ENCODE measurements at places on chromosomes 13 and 19.
A peak's percentile ranks its signal among the peaks of the same experiment; 100 is the strongest.

GRCh38 chr13:51286135-51287002 lies 53.1 kb upstream of the SERPINE3 start:
- DNase-seq = peak; percentile 60

- DNase-seq = no peak
Observed at GRCh38 chr13:108961542-108962125, 332.2 kb downstream of the MYO16 start.

DNA sequence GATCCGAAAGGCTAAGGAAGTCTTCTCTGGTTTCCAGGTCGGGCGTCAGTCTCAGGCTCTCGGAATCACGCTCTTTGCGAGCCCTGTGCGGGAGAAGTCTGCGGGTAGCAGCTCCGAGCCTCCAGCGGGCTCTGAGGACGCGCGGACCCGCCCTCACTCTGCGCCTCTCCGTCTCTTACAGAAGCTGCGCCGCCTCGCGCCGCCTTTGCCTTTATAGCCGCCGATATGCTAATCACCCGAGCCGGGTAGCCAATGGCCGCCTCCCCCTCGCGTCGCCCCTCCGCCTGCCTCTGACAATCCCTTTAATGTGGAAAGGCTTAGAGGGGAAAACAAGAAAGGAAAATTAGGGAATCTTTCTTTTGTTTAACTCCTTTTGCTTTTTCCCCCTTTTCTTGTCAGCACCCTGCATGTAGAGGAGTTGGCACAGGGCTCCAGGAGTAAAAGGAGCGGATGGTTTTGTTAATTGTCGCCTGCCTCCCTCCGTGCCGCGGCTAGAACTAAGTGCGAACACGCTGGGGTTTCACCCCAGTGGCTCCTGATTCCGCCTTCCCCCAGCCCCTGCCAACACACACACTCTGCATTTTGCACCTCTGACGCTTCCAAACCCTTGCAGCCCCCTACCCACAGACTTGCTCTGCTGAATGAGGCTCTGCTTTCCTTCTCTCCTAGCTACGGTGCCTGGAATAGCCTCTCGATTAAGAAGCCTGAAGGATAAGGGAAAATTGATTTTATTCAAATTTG lies at the start of gene PCDH8:
TSS of gene PCDH8 (minus strand) at position 186 of the 741 bp plus-strand sequence. CDS start 204 bp downstream, outside the sequence.
- no peak for DNase-seq

DNA sequence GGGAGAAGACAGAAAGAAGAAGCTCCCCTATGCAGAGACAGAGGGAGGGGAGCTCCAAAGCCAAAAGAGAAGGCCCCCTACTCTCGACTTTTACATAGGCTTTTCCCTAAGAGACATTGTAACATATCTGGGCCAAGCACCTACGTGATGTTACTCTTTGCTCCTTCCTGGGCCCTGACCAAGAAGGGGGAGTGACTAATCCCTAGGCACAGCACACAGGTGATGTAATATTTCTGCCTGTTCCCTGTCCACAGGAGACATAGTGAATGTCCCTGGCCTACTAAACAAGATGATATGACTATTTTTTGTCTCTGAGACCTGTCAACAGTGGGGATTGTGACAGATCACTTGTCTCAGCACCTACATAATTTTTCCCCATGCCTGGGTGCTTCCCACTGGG lies 15.9 kb upstream of the ZNF254 start:
- DNase-seq = no peak

- DNase-seq = no peak
Observed at GRCh38 chr19:15300533-15301197, 31.7 kb downstream of the BRD4 start.

GRCh38 chr13:67934617-67935330 lies 704.6 kb upstream of the PCDH9 start:
- DNase-seq = no peak

Data from CD8-positive, alpha-beta T cell (primary cell).